ENCODE measurements at places on chromosomes 4 and X.
A peak's percentile ranks its signal among the peaks of the same experiment; 100 is the strongest.

GRCh38 chrX:120664081-120664480 lies 34.2 kb upstream of the C1GALT1C1 start:
- DNase-seq: no peak

DNA sequence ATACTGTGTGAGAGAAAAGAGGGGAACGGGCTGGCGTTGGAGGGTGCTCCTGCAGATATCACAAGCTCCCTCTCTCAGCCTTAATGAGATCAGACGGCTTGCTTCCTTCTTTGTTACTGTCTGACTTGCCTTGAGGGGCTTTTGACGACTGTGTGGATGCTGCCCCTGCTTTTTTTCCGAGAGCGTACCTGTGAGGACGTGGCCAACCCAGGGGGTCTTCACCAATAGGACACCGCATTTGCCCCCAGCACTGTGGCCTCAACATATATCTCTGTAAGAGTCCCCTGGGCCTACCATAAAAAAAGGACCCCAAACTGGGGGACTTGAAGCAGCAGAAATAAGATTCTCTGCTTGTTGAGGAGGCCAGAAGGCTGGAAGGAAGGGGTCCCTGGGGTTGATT lies 143.9 kb downstream of the SHOX start:
- no peak for DNase-seq

GRCh38 chrX:10518073-10518472 lies 102.3 kb downstream of the MID1 start:
- DNase-seq: no peak

DNA sequence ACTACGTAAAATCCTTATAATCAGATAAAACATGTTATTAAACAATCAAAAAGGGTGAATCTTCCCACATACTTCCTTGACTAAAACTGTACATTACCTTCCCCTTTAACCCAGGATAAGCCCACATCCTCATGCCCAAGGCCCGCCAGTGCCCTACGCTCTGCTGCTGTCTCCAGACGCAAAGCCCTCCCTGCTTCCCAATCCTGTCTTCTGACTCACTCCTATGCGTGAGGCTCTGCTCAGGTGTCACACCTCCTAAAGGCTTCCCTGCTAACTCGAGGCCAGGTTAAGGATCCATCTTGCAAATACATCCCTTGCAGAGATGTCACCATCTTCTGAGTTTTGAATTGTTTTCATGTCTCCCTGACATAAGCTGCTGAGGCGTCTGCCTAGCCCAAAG lies 61.6 kb downstream of the STX18 start:
- no peak for DNase-seq

DNA sequence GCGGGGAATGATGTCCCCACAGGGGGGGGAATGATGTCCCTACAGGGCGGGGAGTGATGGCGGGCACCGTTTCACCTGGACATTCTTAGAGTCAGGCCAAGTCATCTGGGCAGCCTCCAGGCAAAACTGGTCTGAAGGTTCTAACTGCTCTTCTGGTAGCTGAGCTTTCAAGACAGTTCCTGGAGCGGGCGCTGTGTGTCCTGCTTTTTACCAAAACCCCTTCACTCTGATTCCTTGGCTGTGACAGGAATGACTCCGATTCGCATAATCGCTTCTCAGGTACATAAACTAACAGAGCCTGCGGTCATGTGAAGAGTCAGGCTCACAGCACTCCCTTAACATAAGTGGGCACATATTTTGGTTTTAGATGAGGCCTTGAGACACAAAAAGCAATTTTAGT lies 836.0 kb downstream of the TRIML1 start:
- DNase-seq: no peak

DNA sequence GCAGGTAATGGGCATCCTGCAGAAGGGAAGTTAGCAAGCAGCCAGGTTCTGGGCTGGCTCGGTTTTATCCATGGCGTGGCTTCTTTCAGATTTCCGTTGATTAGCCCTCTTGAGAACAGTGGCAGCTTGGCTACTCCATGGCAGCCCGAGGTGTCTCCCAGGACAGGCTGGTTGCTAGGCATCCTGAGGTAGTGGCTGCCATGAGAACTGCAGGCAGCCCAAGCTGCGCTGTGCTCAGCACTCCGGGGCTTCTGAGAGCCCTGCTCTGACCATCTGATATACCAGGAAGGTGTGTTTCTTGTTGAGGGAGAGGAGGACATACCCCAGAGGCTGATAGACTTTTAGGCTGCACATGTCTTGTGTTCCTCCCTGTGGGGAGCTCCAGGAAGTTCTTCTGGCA lies 253.4 kb upstream of the CASK start:
- no peak for DNase-seq

- DNase-seq: peak; percentile 28
Measured at GRCh38 chr4:73257651-73258435, 755 bp downstream of the ANKRD17 start.

- DNase-seq: no peak
Measured at GRCh38 chr4:22174640-22175039, 226.1 kb upstream of the KCNIP4 start.

- peak; percentile 14 for DNase-seq
Measured at GRCh38 chrX:152821145-152821765, 9.3 kb downstream of the CETN2 start.

- no peak for DNase-seq
Measured at GRCh38 chr4:39502019-39502663, 25.1 kb downstream of the UGDH start.

- DNase-seq: peak; percentile 29
Measured at GRCh38 chrX:136627409-136627808, 20.5 kb upstream of the CD40LG start.

- no peak for DNase-seq
Measured at GRCh38 chr4:16192631-16193518, 33.4 kb downstream of the TAPT1 start.

- no peak for DNase-seq
Measured at GRCh38 chr4:73613130-73613529, 7.1 kb downstream of the RASSF6 start.

GRCh38 chr4:99013884-99014523 lies 18.5 kb downstream of the METAP1 start:
- no peak for DNase-seq

DNA sequence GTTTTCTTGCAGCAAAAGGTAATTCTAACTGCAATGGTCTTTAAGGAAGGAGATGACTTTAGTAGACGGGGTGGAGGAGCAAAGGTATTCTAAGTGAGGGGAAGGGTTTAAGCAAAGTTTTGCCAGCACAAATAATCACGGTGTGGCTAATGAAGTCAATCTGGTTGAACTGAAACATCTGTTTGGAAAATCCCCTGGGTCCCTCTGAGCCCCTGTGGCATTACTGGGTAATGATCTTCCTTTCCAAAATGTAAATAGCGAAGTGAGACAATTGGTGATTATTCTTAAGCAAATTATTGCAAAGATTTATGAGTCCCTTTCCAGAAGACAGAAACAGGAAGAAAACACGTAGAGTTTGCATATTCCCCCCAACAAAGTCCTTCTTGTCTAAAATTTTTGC lies 47.2 kb downstream of the FGFBP1 start:
- DNase-seq: no peak

DNA sequence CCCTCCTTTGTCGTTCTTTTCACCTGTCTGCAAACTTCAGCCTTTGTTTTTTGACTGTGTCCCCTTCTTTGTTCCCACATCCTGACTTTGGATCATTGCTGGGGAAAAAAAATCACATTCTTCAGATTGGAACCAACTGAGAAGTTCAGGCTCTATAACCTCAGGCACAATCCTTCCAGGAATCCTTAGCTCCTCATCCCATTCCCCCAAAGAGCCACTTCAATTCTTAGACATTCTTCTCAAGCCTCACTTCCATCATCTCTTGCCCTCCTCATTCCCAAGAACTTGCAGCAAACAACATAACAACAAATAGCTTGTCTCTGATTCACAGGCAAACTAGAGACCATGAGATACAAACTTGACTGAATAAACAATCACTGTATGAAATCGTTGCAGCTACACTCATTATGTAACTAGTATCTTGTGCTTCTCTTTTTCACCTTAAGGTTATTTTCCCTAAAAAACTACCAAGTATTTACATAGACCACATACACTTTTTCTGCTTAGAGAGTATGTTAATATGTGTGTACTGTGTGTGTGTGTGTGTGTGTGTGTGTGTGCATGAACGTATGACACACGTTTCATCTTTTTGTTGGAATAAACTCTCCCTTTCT lies 26.4 kb upstream of the PGM2 start:
- DNase-seq: no peak

- no peak for DNase-seq
Measured at GRCh38 chr4:65624651-65625050, 45.6 kb downstream of the EPHA5 start.

GRCh38 chr4:132827522-132827921 lies 321.6 kb upstream of the PCDH10 start:
- no peak for DNase-seq

Measured in stimulated activated CD4-positive, alpha-beta T cell treated with anti-CD3 and anti-CD28 coated beads, Interleukin-2, amount 100 ng/mL, for 24 hours (primary cell).